ENCODE measurements at places on chromosomes 1 and 21.

DNA sequence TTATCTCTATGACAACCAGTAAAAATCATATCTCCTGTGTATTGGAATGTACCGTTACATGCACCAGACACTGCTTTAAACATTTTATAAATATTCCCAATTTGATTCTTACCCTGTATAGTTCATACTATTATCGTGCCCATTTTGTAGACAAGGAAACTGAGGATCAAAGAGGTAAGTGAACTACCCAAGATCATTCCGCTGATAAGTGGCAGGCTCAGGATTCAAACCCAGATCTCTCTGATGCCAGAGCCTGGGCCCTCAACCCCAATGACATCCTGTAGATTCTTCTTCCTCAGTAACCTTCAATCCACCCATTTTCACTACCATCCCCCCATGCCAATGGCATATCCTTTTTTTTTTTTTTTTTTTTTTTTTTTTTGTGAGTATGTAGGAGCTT lies 12.3 kb downstream of the CFAP57 start:
- DNase-seq: no peak

- DNase-seq: no peak
Measured at GRCh38 chr1:209062863-209063262, 520.7 kb upstream of the CAMK1G start.

GRCh38 chr1:14739082-14739832 lies 140.8 kb downstream of the KAZN start:
- no peak for DNase-seq

DNA sequence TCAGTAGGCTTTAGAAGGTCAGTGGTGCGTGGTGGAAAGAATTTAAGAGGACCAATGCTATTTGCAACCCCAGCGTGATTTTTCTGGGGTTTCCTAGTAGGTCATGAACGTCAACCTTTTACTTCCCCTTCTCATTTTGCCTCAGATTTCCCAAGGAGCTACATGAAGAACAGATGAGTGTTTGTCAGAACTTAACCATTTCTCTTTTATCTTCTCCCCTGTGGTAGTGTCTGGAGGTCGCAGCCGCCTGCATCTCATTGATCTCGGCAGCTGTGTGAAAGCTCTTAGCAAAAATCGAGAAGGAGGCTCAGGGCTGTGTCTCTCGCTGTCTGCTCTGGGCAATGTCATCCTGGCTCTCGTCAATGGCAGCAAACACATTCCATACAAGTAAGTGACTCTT lies 491.1 kb downstream of the KIF26B start:
- DNase-seq: no peak

DNA sequence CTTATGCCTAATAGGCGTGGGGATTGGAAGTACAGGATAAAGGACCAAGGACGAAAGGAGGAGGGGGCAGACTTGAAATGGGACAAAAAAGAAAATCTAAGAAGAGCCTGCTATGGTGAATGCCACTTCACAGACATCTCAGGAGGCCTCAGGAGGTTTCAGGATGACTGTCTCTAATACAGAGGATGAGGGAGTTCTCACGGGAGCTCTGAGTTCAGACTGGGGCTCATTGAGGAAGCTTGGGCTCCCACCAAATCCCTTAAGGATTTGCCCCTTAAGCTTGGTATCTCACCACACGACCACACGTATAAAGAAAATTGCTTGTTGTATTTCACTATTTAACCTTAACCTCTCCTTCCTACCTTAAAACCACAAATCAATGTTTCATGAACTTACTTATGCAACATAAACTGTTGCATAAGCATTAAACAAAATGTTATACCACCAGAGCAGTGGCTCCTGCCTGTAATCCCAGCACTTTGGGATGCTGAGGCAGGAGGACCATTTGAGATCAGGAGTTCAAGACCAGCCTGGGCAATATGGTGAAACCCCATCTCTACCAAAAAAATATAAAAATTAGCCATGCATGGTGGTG lies 12.4 kb downstream of the SLC30A1 start:
- DNase-seq: no peak

DNA sequence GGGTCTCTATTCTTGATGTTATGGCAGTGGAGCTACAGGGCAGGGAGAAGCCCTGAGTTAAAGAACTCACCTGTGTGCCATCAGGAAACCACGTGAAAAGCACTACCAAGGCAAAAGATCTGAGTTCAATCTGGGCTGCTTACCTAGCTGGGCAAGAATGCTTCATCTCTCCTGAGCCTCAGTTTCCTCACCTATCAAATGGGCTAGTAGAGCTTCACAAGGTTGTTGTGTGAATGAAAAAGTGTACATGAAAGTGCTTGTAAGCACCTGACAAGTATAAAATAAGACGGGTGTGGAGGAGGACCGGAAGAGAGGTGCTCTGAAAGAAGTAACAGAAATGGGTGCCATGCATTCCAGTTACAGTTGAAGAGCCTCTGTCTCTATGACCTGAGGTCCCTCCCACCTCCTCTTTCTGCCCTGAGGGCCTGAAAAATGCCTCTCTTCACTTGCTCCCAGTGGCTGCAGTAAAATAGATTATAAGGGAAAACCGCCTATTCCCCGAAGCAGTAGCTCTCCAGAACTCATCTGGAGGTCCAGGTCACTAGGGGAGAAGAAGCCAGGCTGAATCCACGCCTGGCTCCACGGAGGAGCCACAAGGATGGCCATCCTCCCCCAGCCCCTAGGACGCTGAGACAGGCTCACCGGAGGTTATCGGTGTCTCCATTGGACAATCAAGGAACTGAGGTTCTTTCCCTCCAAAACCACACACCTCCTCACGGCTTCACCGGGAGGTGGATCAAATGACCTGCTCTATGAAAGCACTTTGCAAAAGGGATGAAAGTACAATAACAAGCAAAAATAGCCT lies 1.4 kb downstream of the GPR161 start:
- no peak for DNase-seq

DNA sequence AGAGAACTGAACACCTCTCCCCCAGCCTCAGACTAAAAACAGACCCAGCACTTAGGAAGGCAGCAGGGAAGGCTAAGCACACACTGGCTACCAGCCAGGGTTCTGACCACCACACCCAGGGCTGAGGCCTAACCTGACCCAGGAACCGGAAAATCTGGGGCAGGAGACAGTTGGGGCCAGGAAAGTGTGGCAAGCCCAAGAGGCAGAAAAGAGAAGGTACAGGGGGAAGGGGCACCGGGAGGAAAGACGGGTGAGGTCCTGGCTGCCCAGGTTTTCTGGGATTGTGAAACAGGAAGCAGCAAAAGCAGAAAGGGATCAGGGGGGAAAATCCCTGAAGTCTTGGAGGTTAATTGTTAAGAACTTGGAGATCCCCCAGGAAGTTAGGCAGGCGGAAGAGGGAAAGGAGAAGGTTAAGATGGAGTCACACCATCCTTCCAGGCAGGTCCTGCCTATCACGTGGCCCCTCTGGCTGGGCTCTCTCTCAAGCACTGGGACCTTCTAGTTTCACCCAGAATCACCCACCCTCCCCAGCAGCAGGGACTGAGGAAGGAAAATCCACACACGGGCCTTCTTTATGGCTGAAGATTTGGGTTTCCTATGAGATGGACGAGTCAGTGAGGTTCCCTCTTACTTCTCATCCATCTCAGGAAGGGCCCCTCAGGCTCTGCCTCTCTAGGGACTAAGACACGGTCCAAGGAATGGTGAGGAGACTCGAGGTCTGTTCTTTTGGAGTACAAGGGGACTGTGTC lies 2.6 kb downstream of the HDGF start:
- no peak for DNase-seq

- DNase-seq: peak; percentile 73
Measured at GRCh38 chr1:85577419-85578320, 2.9 kb upstream of the CCN1 start.

- DNase-seq: no peak
Measured at GRCh38 chr1:106768077-106768476, 288.4 kb upstream of the PRMT6 start.

- peak; percentile 88 for DNase-seq
Measured at GRCh38 chr1:86914998-86915736, 732 bp downstream of the HS2ST1 start.
